Prostate gland (tissue), 2 donors: ENCODE measurements at places on chromosomes 16 and 17. TPM values are rescaled to one million over a fixed set of nuclear protein-coding genes. Genes with fewer than 3 reads are reported as not detected.
A peak's percentile ranks its signal among the peaks of the same experiment; 100 is the strongest.

DNA sequence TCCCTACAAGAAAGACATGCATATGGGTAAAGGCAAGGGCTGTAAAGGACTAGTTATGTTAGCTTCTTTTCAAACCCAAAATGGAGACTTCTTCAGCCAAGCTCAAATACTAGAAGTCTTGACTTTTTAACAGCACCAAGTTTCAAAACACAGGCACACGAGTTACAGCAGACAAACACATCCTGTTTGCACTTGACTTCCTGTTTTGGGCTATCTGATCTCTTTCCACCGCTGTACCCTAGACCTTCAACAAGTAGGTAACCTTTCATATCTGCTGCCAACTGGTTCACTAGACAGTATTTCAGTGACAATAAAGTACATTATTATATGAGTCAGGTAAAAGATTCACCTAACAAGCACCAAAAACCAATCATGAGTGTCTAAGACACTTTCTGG, 12.3 kb downstream of the RFFL start:
- peaks cover 3% of the 10 kb centered on the region for H3K4me1 ChIP-seq
- H3K36me3 ChIP-seq = no peaks in the 10 kb centered on the region
- peak overlapping the region; percentile 63 for H3K27ac ChIP-seq

DNA sequence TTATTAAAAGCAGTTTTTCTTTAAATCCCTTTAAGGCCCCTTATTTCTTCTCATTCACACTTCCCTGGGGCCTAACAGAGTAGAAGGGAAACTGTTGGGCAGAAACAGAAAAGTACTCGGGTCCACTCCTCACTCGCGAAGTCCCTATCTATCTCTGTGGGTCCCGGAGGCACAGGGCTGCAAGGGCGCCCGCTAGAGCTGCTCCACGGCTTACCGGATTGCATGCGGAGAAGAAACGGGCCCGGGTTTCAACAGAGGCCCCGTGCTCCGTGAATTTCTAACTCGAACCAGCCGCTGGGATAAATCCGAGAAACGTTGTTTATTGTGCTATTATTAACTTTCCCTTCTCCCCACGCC, 4.3 kb downstream of the CBLN1 start:
- no peak overlapping the region for H3K27ac ChIP-seq
- no peaks in the 10 kb centered on the region for H3K36me3 ChIP-seq
- peaks cover 56% of the 10 kb centered on the region for H3K27me3 ChIP-seq
- no peak for DNase-seq
- H3K4me3 ChIP-seq = no peak overlapping the region

- no peaks in the 10 kb centered on the region for H3K36me3 ChIP-seq
- no peak overlapping the region for H3K4me3 ChIP-seq
- H3K27ac ChIP-seq = no peak overlapping the region
- no peak for DNase-seq
Measured at GRCh38 chr17:6941989-6942388, 53.9 kb upstream of the ALOX12 start.

DNA sequence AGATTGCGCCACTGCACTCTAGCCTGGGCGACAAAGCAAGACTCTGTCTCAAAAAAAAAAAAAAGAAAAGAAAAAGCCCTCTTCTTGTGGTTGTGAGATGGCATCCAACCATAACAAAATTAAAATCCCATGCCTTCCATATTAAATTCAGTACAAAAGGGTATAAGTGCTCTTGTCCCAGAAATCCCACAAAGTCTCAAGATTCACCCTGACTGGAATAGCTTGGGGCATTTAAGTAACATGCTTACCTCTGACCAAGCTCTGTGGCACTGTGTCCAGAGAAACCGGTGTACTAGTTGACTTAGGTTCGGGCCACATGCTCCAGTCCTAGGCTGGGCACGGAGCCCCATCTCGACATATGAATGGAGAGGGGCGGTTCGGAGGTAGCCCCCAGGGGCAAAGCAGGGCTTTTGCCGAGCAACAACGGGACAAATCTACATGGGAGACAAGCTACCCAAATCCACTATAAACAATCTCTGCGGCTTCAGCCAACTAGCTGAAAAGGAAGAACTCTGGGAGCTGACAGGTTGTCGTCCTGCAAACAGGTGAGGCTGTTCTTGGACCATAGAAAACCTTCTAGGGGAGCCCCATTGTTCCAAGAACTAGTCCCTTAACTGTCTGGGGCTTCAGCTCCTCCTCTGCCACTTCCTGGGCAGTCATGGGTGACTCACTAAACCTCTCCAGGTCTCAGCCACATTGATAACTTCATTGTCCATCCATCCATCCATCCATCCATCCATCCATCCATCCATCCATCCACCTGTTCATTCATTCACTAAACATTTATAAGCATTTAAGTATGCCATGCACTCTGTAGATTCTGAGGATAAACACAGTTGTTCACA, 10.3 kb upstream of the IL4R start:
- DNase-seq = no peak
- no peak overlapping the region for H3K27ac ChIP-seq
- no peak overlapping the region for H3K4me3 ChIP-seq
- no peaks in the 10 kb centered on the region for H3K4me1 ChIP-seq
- H3K36me3 ChIP-seq = no peaks in the 10 kb centered on the region

NPIPA1 gene
- total RNA-seq = 36.1 TPM

DNA sequence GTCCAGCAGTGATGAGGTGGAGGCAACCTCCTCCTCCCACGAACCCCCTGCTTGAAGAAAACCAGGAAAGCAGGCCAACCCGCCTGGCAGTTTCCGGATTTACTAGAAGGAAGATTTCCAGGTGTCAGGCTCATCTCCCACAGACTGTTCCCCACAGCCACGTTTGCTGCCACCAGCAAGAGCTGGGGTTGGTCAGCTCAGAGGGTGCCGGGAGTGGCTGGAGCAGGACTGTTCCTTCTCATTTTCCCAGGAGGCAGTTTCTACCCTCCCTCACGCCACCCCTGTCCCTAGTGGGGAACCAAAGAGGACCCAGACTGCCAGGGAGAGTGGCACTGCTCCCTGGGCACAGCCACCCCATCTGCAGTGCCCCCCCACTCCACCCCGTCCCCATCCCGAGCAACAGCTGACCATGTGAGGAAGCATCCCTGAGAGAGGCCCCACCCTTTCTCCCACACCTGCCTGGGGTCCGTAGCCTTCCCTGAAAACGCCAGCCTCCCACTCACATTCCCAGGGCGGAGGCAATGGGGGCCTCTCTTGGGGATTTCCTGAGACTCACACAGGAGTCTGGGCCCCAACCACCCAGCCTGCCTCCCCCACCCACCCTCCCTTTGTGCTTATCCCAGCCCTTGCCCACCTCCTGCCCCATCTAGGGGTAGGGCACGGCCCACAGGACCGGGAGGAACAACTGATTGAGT, 5.9 kb downstream of the KRT17 start:
- no peak overlapping the region for H3K4me3 ChIP-seq
- no peaks in the 10 kb centered on the region for H3K4me1 ChIP-seq
- peak overlapping the region; percentile 23 for H3K27ac ChIP-seq
- H3K36me3 ChIP-seq = no peaks in the 10 kb centered on the region
- H3K27me3 ChIP-seq = no peaks in the 10 kb centered on the region
